ENCODE measurements at places on chromosomes 7 and 10.

- DNase-seq = no peak
Measured at GRCh38 chr10:24249829-24250415, 41.0 kb downstream of the KIAA1217 start.

DNA sequence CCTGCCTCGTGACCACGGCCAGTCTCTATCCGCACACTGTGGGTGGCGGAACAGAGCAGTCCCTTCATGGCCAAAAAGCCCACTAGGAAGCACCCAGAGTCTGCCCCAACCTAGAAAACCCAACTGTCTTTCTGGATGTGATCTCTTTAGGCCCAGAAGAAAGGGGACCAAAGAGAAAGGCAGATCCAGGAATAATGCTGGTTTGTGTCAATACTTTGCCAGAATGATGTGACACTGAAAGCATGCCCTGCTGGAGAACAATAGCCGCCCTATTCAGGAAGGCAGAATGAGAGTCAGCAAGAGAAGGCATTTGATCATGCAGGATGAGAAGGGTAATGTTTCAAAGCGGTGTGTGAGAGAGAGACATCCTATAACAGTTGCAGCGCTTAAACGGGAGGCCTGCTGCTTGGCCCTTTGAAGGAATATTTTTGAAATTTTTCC is 274.7 kb downstream of the USP6NL start:
- no peak for DNase-seq

DNA sequence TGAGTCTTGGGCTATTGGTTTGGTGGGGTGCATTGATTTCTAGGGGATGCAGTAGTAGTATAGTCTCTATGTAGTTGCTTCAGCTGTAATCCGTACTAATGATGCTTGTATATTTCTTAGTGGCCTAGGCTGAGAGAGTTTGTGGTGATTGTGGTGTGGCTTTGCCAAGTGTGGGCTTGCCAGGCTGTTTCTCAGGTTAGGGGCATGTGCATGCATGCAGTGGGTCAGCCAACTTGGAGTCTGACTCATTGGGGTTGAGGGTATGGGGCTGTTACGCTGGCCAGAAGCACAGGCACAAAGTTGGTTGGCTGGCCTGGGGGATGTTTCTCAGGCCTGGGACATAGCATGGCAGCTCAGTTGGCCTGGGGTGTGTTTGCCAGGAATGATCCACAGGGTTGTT is 25.7 kb upstream of the PLA2G12B start:
- no peak for DNase-seq

DNA sequence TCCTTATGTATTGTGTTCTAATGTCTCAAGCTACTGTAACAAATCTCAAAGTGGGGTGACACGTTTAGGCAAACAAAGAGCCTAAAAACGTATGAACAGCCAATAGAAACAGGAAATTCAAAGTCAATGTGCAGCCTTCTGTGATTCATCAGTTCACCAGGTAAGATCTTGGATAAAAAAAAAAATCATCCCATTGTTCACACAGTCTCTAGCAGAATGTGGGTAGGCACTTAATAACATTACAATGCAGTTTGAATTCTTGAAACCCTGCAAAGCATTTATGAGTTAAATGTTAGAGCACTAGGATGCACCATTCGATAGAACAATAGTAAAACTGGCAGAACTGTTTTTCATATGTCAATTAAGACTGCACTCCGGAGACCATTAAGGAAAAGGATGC is 88.2 kb upstream of the HDAC9 start:
- no peak for DNase-seq

DNA sequence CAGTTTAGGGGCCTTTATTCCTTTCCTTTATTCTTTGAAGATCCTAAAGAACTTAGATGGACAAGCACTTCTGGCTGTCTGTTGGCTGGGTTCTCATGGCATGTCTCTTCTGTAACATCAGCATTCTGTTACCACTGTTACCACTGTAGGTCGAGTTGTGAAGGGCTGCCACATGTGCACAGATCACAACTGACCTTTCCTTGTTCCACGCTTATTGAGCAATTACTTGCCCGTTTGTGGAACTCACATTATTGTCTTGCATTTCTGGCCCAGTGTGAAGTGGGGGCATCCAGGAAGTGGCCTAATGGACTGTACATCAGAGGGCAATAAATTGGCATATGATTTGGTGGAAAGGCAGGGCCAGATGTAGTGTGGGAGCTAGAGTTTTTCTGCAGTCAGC is 23.7 kb downstream of the GBF1 start:
- DNase-seq = no peak

DNA sequence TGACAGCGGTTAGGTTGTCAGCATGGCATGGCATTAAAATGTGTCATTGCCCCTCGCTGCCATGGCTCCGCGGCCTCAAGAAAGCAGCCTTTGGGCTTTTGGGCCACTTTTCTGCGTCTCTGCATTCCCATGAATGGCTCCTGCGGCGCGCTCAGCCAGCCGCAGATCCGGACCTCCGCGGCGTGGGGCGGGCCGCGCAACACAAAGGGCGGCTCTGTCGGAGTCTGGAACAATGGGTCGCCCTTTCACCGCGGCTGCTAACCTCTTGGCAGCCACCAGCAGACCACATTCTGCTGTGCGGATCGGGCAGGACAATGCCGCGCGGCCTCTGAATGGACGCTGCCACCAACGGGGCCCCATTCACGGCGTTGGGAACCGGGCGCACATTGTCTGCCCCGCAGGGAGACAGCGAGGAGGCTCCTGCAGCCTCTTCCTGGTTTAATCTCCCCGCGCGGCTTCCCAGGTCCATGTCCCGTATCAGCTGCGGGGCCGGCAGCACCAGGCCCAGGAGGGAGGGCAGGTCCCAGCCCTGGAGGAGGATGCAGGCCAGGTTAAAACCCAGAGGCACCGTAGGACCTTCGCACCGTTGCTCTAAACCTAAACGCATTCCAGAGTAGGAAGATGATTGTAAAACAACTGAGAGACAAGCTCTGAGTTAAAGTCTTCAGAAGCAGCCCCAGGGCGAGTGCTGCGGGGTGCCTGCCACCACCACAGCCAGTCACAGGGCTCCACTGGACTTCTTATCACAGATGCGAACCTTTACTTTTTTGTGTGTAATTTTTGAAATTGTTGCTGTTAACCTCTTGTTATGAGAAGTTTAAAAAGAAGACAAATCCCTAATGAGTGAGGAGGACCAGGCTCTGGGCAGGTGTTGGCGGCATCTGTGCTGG is 71.6 kb downstream of the NKX6-2 start:
- no peak for DNase-seq

- no peak for DNase-seq
Measured at GRCh38 chr7:129748356-129749109, 137.0 kb downstream of the NRF1 start.

Data from NCI-H2081 (cell line).